ENCODE measurements at places on chromosomes 7 and 10.

DNA sequence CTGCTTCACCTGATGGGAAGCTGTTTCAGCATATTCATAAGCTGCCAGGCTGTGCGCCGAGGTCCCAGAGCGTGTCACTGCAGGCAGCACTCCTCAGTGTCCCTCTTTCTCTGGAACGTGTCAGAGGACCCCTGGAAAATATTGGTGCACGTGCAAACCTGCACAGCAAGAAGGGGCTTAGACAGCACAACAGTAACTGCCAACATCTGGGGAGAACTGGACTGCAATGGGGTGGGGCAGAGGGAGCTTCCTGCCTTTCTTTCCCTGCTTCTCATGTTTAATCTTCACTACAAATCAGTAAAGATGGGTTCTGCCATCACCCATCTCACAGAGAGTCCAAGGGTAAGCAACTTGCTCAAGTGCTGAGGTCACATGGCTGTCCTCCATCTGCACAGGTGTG is 86.5 kb upstream of the GPR26 start:
- DNase-seq, result no peak

- peak; percentile 65 for DNase-seq
These were observed 54.1 kb downstream of the SLIT1 start for GRCh38 chr10:97131666-97132065.

GRCh38 chr10:84551437-84552120 is 223.2 kb downstream of the CCSER2 start:
- no peak for DNase-seq

- DNase-seq, result no peak
These were observed 54.6 kb downstream of the TMEM26 start for GRCh38 chr10:61398366-61399129.

GRCh38 chr7:69078997-69079769 is 519.1 kb upstream of the AUTS2 start:
- no peak for DNase-seq

DNA sequence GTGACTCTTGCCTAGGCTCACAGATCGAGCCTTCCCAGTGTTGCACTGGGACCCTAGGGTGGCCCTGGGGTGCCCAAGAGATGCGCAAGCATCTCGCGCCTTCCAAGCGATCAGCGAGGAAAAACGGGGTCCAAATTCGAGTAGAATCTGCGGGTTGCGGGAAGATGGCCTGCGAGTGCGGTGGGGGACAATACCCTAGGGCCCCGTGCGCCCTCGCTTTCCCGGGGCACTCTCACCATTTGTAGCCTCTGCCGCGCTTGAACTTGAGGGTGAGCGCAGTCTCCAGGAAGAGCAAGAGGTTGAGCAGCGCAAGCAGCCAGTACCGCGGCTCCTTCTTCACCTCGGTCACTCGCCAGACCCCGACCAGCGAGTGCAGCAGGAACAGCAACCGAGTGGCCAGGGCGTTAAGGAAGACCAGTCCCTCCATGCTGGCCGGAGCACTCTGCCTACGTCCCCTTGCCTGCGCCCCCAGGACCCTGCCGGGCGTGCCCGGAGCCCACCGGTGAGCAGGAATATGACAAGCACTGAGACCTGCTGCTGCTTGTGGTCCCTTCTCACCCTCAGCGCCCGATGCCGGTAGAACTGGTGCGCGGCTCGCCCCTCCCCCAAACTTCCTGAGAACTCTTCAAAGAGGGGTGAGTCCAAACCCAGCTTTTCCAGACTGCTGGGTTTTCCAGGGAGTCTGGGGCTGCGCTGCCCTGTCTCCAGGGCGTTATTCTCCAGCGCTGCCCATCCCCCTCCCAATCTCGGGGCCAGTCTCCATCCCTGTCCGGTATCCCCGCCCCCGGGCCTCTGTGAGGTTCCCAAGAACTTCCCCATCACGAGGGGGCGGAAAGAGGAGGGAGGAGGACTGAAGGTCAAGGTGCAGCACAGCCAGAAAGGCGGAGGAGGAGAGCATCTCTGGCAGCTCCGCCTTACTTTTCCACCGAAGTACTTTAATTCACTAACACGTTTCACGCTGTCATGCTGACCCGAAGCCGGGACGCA is at the start of gene TMEM26:
Gene TMEM26 (minus strand): TSS at position 727 of the 987 bp plus-strand sequence. CDS start 300 bp downstream, at position 427.
- no peak for DNase-seq

DNA sequence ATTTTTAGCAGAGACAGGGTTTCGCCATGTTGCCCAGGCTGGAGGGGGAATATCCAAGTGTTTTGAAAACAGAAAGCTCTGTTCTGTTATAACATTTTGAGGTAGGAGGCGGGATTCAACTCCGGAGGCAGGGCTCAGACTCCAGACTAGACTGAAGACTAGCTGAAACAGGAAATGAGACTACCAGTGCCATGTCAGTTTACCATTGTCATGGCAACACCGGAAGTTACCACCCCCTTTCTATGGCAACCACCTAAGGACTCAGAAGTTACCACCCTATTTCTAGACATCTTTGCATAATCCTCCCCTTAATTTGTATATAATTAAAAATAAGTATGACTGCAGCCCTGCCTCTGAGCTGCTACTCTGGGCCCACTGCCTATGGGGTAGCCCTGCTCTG is 1069.1 kb upstream of the AUTS2 start:
- no peak for DNase-seq

DNA sequence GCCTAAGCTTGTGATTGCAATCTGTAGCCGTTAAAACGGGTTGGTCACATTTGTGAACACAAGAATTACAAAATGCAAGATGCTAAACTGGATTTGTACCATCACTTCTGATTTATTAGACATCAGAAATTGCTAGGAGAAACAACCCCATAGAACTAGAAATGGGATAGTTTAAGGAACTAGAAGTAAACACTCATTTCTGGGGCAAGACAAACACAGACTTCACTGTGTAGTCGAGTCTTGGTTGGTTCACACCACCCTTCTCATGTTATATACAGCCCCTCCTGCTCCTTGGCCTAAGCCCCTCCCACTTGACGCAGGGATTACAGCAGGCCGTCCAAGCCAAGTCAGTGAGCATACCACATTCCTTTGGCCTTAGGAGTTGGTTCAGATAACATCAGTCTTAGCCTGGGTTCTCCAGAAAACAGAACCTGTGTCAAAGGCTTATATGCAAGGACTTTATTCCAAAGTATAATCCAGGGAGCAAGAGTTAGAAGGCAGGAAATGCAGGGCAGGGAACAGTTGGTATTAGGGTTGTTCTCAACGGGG is 2.0 kb upstream of the NRAP start:
- DNase-seq, result no peak

DNA sequence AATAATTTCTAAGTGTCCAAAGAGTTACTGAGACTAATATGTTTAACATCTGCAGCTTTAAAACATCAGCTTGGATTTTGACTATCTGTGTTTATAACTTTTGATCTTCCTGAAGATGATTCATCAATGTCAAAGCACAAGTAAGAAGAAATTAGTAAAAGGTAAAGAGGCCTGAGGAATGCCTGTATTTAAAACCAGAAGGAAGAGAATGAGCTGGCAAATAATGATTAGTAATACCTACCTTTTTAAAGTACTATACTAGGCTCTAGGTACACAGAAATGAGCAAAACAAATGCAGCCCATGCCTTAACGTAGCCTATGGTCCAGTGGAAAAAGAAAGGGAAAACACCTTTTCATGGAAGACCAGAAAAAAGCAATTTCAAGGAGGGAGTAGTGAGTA is 158.0 kb downstream of the KCND2 start:
- no peak for DNase-seq

DNA sequence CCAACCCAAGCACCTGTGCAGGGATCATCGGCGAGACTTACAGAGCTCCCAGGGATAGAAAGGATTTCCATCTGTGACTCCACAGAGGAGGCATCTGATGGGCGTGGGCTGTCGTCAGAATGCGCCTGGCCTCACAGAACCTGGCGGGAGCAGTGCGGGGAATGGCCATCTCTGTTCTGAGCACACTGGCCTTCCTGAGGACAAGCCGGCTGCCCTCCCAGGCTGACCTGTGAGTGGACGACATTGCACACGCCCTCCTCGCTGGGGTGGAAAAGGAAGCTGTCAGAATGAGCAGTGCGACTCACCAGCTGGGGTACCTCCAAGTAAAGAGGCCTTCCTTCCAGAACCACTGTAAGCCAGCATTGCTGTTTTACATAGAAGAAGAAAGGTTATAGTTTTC is 234.6 kb upstream of the PITRM1 start:
- DNase-seq, result no peak

DNA sequence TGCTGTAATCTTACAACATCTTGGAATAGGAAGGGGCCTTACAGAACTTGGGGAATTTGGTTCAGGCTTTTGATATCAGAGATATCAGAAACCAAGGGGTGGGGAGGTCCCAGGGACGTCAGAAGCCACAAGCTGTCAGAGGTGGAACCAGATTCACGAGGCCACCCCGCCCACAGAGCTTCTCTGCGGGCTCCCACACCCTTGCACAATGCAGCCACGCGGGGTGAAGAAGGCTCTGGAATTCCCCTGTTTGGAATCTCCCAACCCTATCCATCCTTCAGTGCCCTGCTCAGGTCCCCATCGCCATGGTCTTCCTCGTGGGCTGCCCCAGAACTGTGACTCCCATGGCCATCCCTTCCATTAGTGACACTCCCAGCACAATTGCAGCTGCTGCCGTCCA is 247.1 kb upstream of the SHH start:
- DNase-seq, result no peak

DNA sequence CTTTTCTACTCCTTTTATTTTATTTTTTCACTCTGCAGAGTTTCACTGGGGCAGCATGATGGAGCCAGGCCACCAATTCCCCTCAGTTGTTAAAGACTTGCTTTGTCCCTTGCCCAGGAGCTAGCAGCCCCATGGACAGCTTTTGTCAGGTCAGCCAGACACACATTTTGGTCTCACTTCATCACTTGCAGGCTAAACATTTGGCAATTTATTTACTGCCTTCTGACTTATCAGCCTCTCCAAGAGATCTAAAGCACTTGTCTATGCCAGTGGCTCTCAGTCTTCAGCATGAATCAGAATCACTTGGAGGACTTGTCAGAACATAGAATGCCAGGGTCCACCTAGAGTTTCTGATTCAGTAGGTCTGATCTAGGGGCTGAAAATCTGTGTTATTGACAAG is 66.4 kb upstream of the GDF10 start:
- DNase-seq, result no peak

GRCh38 chr10:119149729-119150128 is 15.8 kb downstream of the SFXN4 start:
- DNase-seq, result no peak

- no peak for DNase-seq
These were observed 68.7 kb upstream of the PAPSS2 start for GRCh38 chr10:87590705-87591588.
